Esophagus squamous epithelium (tissue), 5 donors: ENCODE measurements at places on chromosomes 12 and 14. TPM values are rescaled to one million over a fixed set of nuclear protein-coding genes. Genes with fewer than 3 reads are reported as not detected.

STON2 gene
- total RNA-seq, result 71.6 TPM

GUCY2C gene
- total RNA-seq, result 0.19 TPM

RNASE3 gene
- total RNA-seq, result not detected

FGD6 gene
- 19.1 TPM for total RNA-seq

CCDC177 gene
- 0.22 TPM for total RNA-seq

HELB gene
- total RNA-seq, result 5.3 TPM

ARMH4 gene
- 0.44 TPM for total RNA-seq

TAS2R20 gene
- total RNA-seq, result not detected

C12orf57 gene
- total RNA-seq, result 194 TPM

- no peak for DNase-seq
Observed at GRCh38 chr14:24504425-24504950, 3.6 kb downstream of the CMA1 start.

DNA sequence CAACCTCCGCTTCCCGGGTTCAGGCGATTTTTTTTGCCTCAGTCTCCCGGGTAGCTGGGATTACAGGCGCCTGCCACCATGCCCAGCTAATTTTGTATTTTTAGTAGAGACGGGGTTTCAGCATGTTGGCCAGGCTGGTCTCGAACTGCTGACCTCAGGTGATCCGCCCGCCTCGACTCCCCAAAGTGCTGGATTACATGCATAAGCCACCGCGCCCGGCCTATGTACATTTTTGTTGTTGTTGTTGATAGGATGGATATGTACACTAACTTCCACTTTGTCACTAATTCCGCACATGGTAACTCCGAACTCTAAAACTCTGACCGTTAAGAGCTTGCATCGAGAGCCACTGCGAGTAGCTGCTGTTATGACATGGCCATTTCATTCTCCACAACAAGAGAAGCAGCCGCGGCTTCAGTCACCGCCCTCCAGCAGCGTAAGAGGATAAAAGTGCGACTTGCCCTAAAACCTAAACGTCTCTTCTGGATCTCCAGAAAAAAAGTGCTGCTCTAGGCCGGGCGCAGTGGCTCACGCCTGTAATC, 742 bp upstream of the MARS1 start:
- DNase-seq, result no peak

DNA sequence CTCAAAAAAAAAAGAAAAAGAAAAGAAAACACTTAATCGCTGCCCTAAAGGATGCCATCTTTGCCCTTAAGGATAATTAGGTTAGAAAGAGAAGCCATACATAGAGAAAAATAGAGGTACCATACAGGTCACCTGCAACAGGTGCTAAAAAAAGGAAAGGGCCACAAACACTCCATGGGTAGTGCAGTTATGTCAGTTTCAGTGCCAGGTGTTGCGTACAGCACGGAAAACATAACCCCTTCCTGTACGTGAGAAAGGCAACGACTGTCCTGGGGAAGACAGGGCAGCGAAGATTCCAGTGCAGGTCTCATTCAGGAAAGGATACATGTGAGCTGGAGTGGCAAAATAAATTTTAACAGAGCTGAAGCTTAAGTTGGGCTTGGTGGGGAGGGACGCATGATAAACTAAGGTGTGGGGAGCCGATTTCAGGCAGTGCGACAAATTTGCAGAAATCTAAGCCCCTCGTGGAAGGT, 553 bp upstream of the DAZAP2 start:
- no peak for DNase-seq

GRCh38 chr14:37089410-37089809, 83.0 kb downstream of the SLC25A21 start:
- DNase-seq, result no peak

GRCh38 chr12:52691076-52691840, 11.1 kb upstream of the KRT1 start:
- no peak for DNase-seq

DNA sequence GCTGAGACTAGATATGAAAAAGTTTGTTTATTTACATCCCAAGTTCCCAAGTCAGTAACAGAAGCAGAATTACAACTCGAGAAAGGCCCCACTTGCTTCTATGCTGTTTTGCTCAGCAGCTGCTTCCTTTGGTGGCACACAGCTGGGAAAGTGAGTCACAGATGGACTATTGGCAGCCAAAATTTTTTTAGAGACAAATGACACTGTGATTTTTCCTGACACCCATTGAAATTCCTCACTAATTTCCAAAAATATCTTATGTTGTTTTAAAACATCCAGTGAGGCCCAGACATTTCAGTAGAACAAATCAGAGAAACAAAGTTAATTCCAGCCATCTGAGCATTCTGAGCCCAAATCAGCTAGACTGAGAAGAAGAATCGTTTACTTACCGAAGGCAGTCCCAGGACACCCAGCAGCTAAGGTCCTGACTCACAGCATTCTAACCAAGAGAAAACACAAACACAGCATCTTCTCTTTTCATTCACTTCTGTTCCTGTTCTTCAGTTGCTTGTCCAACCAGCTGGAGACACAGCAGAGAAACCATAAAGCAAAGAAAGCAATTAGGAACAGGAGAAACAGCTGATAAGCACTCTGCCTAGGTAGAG, 188.3 kb downstream of the DAD1 start:
- no peak for DNase-seq

GRCh38 chr12:115870021-115870420, 407.5 kb downstream of the MED13L start:
- no peak for DNase-seq

GRCh38 chr12:101795786-101796185, 35.0 kb downstream of the GNPTAB start:
- no peak for DNase-seq

DNA sequence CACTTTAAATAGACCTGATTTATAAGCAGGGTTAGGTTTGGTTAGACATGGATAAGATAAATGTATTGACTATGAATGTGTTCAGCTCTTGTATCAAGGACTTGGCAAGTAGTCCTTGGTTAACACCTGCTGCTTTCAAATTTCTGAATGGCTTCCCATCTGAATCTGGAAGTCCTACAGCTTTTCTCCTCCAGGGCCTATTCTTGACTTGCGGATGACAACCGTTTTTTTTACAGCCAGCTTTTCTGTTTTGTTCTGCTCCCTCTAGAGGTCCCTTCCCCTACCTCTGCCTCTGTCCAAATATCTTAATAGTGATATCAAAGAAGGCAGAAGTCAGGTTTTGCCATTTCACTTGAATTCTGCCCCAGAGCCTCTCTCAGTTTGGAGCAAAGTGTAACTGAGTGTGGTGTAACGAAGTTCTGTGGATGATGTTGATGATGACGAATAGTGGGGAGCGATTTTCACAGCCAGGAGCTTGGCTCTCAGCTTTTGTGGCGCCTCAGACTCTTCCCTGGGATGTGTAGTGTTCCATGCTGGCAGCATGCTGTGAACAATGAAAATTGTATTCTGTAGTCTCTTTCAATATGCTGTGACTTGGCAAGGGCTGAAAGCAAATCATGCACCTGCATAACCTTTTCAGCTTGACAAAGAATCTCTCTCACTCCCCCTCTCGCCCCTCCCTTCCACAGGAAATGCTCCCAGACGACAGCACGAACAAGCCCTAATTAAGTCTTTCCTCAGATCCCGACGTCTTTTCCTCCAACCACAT, 5.0 kb upstream of the SLC4A8 start:
- DNase-seq, result no peak

- no peak for DNase-seq
Observed at GRCh38 chr12:24780697-24781368, 168.1 kb downstream of the BCAT1 start.

- no peak for DNase-seq
Observed at GRCh38 chr14:101354726-101355125, 206.6 kb upstream of the DIO3 start.

DNA sequence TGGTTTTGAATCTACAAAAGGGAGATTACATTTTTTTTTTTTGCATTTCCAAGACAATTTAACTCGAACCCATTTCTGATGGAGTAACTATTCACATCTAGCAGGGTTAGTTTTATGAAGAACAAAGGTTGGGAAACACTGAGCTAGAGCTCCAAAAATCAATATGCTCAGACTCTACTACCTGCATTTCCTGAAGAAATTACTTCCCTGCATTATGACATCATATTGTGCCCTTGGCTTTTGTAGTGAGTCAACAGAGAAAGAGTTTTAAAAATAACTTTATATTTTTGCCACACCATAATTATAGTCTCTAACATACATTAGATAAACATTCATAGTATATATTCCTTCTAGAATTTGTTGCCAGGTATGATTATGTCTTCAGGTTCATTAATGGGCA, 14.8 kb downstream of the GRIP1 start:
- DNase-seq, result no peak

- no peak for DNase-seq
Observed at GRCh38 chr12:96658075-96658474, 168.7 kb downstream of the CFAP54 start.

DNA sequence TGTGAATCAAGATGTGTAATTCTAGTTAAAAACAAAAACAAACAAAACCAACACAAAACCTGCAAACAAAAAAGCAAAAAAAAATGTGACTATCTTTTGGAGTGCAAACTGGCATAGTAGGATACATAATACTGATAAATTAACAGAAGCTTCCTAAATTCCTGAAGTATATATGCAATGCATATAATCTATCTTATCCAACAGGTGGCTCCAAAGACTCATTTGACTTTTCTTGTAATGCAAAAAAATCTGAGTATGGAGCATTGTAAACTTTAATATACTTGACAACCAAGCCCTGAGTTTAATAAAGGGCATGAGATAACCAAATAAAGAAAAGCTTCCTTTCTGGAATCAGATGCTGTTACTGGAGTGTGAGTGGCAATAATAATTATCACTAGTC, 1003.6 kb downstream of the FSCB start:
- no peak for DNase-seq

GRCh38 chr14:52790011-52790755, 1.2 kb downstream of the GNPNAT1 start:
- DNase-seq, result no peak

- no peak for DNase-seq
Observed at GRCh38 chr14:68941820-68942219, 37.3 kb downstream of the ACTN1 start.

DNA sequence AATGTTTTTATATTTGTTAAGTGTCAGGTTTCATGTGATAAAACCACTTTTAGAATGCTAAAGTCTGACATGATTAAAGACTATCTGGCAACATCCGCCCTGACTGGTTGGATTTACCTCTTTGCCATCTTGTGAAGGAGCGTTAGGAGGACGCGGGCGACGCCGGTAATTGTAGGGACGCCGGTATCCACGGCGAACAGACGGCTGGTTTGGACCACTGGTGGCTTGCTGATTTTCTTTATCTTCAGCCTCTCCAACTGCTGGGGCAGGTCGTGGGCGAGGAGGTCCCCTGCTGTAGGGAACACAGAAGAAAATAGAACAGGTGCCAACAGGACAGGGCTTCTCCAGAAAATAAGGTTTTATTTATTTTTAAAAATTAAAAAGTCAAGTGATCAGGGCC, 21.3 kb downstream of the YBX3 start:
- no peak for DNase-seq

DNA sequence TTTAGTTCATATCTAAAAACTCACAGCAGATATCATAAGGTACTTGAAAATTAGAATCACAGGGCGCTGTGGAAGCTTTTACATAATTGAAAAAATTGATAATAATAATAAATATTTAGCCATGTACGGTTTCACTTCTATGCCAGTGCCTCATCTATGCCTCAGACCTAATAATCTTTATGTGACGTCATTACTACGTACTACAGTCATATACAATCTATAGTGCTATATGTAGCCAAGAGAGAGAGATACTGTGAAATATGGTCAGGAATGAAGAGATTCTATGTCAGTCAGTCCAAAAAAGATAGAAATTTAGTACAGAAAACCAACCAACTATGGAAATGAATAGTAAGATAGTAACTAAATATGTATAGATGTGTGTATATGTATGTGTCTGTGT, 1010.5 kb downstream of the NRXN3 start:
- no peak for DNase-seq

DNA sequence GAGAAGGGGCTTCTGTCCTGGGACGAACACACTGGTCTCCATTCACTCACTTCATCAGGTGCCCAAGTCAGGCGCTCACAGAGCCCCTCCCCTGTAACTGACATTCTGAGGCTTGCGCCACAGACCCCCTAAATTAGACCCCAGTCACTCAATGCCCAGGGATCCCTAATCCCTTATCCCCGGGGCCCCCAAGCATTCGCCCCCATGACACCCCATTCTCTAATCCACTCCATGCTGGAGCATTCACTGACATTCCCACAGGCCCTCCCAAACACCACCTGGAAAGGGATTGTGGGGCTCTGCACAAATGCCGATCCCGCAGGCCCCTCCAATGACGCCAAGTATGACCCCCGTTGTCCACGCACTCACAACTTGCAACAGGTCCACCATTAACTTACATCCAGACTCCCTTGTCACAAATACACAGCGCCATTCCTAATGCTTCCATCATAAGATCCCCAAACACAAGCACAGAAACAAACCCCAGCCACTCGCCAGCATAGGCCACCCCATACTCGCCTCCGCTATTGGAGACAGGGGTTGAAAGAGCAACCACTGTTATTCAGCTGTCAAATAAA, 1.5 kb downstream of the ZNF605 start:
- no peak for DNase-seq

DNA sequence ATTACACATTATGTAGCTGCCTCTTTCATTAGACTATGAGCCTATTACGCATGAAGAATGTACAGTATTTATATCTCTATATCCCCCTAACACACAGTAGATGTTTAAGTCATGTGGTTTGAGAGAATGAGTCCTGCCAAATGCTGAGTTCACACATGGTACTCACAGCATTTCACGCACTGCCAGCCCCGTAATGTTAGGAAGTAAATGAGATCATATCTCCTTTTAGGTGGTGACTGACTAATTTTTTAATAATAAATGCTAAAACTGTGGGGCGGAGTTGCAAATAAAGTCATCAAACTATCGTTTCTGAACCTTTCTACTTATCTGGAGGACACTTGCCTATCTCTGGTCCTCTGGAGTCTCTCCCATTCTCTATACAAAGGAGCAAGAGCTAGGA, 343.8 kb downstream of the ADAMTS20 start:
- DNase-seq, result no peak

DNA sequence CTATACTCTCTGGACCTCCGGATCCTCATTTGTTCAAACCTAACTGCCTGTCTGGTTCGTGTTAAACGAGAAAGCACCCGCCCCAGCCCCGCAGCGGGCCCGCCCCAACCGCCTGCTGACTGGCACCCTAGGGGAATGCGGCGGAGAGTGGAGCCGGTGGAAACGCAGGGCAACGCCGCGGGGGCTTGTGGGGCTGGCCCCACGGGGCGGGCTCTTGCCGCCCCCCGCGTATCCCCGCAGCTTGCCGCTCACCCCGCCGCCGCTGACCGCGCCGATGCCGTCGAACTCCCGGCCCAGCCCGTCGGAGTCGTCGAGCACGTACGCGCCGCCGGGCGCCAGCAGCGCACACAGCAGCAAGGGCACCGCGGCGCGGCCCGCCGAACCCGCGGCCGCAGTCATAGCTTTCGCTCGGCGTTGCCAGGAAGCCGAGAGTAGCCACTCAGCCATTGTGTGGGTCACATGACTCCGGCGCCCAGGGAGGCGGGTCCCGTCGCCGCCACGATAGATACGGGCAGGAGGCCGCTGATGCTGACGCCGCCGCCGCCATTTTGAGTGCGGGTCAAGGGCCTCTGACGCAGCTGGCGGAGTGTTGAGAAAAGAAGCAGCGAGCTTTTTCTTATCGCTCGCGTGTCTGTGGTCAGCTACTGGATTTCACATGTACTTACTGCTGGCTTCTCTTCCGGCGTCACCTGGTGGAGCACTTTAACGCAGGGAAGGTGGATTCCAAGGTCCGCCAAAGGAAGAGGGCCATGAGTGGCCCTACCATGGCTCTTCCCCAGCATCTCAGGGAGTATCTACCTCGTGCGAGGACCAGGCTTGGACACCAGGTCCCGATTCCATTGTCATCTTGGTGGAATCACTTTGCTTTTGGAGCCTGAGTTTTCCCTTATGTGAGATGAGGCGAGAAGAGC, at the start of gene GALC:
GALC (minus strand) TSS at position 465 of the 911 bp plus-strand sequence; CDS start at position 447, 18 bp downstream.
- DNase-seq, result peak; percentile 79

GRCh38 chr14:64761441-64762043, 57.3 kb downstream of the PLEKHG3 start:
- no peak for DNase-seq
